Fibroblast of skin of right quadriceps (primary cell): ENCODE measurements at places on chromosomes 3 and 15.

GRCh38 chr15:48374472-48374871 is 43.2 kb downstream of the DUT start:
- DNase-seq, result no peak

DNA sequence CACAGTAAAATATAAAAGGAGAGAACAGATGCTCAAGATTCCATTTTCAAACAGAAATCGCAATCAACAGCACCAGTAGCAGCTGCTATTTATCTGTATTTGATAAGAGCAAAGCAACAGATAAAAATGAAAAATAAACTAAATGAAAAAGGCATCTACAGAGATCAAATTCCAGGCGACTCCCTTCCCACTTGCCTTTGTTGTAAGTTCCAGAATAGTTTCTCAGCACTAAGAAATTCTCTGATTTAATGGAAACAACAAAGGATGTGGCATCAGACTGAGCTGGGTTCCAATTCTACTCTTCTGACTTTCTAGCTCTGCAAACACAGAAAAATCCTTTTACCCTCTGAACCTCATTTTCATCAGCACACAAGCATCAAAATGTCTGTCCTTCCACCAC is 110.8 kb upstream of the MME start:
- no peak for DNase-seq

- DNase-seq, result no peak
Measured at GRCh38 chr3:5194341-5194740, 6.8 kb downstream of the EDEM1 start.

GRCh38 chr3:74033381-74033780 is 408.6 kb upstream of the PDZRN3 start:
- no peak for DNase-seq
